ENCODE measurements at places on chromosomes 6 and 20.

GRCh38 chr6:111950661-111951496 is 77.6 kb upstream of the FYN start:
- no peak for DNase-seq

- DNase-seq, result no peak
Measured at GRCh38 chr6:161094955-161095354, 103.4 kb downstream of the MAP3K4 start.

- no peak for DNase-seq
Measured at GRCh38 chr20:36908603-36909002, 32.7 kb downstream of the TLDC2 start.

- DNase-seq, result no peak
Measured at GRCh38 chr6:40194447-40195170, 260.3 kb upstream of the MOCS1 start.

DNA sequence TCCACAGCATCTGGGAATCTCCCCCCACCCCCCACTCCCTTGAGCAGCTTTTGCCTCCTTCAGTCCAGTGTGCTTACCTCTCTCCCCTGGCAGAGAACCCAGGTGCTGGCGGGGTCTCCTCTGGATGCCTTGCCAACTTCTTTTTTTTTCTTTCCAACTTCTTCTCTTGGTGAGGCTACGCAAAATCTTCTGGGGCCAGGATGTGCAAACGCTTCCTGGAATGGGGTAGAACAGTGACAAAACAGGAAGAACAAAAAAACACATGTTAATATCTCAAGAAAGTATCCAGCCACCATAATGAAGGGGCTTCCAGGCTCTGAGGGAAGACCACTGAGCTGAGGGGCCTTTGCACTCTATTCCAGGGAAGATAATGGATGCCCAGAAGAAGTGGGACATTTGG is 53.9 kb upstream of the DDR1 start:
- no peak for DNase-seq

DNA sequence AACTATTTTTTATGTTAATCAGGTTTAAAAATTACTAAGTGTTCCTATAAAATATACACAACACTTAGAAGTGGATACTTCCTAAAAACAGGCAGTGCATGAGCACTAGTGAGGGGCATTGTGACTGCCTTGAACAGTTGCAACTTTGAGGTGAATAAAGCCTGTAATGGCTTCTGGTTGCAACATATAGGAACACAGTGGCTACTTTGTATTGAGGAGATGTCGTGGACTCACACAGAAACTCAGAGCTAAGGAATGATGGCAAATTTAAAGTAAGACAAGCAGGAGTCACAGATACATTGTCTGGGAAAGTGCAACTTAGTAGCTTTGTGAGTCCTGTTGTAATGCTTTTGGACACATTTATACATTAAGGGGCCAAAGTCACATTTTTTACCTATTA is 861 bp upstream of the HLA-A start:
- DNase-seq, result no peak

- no peak for DNase-seq
Measured at GRCh38 chr20:38726804-38727606, 2.7 kb downstream of the SLC32A1 start.

GRCh38 chr6:119161438-119161837 is 83.0 kb upstream of the FAM184A start:
- no peak for DNase-seq

- DNase-seq, result no peak
Measured at GRCh38 chr6:53931086-53931485, 136.3 kb downstream of the LRRC1 start.

DNA sequence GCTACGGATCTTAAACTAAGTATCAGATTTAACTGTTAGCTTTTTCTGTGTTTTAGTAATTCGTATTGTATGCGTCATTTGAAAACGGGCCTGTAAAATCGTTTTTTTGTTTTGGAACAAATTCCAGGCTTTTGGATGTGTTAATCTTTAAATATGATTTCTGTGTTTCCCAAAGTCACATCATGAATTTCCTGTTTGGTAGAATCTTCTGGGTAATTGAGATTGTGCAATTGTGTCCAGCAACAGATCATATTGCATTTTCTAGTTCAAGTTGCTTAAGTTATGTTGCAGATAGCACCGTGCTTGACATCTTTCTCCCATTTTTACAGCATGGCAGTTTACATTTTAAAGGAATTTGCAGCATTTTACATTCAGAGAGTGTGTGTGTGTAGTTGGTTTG is 1.9 kb downstream of the MAPK14 start:
- DNase-seq, result no peak

GRCh38 chr20:3240776-3241363 is 1.9 kb upstream of the SLC4A11 start:
- no peak for DNase-seq

- no peak for DNase-seq
Measured at GRCh38 chr6:47267301-47267700, 42.4 kb downstream of the TNFRSF21 start.

GRCh38 chr6:834190-834589 is 141.3 kb upstream of the EXOC2 start:
- DNase-seq, result no peak

DNA sequence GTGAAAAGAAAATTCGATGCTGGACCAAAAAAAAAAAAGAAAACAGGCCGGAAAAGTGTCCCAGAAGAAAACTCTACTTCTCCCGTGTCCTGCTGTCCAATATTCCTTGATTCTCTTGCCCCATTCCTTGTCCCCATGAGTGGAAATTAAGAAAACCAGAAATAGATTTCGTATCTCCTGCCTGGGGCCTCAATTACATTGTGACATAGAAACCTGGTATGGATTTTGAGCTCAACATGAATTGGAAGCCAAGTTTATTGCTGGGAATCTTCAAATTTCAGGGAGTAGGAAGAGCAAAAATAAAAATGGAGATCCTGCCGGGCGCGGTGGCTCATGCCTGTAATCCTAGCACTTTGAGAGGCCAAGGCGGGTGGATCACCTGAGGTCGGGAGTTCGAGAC is 11.9 kb downstream of the ISM1 start:
- DNase-seq, result no peak

GRCh38 chr20:33839591-33839990 is 28.4 kb downstream of the CHMP4B start:
- no peak for DNase-seq

DNA sequence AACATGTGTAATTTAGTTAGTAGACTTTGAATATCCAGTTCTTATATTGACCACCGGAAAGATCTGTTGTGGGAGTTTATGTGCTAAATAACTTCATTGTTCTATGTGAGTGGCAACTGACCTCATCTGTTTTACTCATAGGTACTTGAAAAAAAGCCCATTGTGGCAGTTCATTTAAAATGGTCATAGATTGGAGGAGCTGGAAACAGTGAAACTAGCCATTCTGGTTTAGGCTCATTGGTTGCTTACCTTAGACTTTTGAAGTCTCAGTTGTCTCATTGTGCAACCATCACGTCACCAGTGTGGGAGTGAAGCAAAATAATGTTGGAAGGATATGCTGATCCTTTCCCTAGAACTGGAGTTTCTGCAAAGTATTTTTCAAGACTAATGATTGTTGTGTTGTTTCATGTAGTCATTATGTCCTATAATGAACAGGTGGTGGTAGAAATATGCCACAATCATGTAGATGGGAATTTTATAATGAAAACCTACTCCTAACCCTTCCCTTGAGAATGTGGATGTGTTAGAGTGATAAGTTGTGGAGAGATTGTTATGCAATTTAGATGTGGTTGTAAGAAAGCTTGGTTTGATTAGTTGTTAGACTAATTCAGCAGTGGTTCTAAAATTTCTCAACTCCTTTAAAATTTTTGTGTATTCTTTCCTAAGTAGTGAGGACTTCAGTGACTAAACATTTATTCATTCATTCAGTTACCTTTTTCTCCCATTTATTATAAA is 18.3 kb downstream of the DSP start:
- DNase-seq, result no peak

DNA sequence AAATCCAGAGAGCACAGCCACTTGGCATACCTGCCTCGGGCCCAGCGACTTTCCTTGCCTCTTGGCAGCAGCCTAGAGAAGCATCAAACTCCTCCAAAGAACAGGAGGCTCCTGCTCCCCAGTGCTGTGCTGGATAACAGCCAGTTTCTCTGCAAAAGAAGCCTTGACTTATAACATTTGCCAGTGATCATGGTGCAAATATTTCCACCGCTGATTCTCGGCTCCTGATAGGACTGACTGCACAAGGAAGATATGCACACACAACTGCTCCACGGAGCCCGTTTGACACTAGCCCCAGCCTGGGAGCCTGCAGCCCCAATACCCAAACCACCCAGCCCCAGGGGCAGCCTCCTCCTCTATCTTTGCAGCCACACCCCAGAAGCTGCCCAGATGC is 17.5 kb downstream of the ACSS1 start:
- no peak for DNase-seq

- DNase-seq, result peak; percentile 18
Measured at GRCh38 chr20:43955062-43955749, 40.6 kb downstream of the TOX2 start.

- DNase-seq, result no peak
Measured at GRCh38 chr6:131029626-131030297, 33.3 kb downstream of the EPB41L2 start.

- no peak for DNase-seq
Measured at GRCh38 chr6:136427378-136427717, 122.9 kb downstream of the MAP7 start.

DNA sequence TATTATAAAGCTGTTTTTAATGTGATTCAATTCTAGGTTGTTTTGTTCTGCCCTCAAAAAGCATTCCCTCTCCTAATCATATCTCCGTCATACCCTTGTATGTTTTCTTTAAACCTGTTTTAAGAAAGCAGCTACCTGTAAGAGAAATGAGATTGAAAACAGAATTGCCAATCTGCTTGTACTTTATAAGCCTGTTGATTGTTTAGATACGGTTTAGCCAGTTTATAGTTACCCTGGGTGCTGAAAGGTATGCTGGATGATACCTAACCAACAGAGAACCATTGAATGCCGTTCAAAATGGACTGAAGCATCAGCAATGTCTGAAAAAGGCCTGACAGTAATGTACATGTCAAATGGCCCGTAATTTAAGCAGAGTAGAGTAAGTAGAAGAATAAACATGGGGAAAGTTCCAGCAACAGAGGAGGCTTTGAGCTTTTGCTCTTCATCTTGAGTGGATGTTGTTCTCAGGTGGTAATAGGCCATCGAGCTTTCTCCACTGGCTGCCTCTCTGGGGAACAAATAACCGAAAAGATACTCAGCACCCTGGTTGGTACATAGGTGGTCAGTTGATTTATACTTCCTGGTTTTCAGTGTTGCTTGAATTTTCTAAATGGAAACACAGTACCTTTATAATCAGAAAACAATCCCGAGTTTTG is 27.5 kb downstream of the PTPN1 start:
- no peak for DNase-seq

- DNase-seq, result no peak
Measured at GRCh38 chr6:104771258-104771832, 88.4 kb downstream of the HACE1 start.

GRCh38 chr6:52616059-52616690 is 39.3 kb upstream of the TRAM2 start:
- no peak for DNase-seq

- DNase-seq, result no peak
Measured at GRCh38 chr6:141153563-141153962, 979.2 kb upstream of the GJE1 start.

DNA sequence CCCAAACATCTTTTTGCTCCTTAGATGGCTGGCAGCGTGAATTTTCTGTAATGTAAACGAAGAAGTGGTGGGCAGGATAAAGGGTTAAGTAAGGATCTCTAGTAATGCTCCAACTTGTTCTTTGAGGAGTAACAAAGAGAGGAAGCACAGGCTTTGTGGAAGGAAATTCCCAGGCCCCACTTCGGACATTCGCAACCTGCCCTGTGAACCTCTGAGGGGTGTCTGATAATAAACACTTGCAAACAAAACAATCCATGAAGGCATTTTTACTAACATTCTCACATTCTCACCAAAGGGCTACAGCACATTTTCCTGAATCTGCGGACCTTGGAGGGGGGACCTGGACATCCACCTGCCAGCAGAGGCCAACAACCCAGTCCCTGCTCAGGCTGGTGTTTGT is 25.8 kb upstream of the ADGRF5 start:
- no peak for DNase-seq

DNA sequence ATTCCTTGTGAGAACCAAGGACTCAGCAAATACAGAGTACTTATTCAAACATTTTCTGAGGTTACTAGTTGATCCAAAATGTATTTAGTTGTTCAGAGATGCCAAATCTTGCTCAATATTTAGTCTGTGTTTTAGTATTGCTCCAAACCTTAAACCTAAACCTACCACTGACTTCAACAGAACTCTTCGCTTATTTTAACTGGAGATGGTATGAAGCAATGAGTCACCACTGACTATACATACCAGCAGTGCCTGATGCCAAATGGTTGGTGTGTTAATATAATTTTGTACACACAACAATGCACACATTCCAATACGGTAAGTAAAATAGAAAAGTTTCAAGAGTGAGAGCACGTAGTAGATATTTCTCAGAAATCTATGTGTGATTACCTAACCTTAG is 1.9 kb upstream of the SPTLC3 start:
- DNase-seq, result no peak

DNA sequence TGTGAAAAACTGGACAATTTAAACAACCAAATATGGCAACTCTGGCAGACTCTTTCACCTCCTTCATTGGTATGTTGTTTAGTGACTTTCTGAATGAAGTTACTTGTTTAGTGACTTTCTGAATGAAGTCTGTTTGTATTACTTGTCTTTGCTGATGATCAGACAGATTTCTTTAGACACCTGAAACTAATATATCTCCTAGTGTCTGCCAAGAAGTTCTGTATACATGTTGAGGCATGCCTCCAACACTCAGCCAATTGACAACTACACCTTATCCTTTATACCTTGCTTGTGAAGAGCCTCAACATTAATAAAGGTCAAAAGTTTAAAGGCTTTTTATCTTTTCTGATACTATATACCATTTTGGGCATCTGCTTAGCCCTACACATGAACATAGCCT is 725.4 kb upstream of the EPHA7 start:
- no peak for DNase-seq

GRCh38 chr20:63072991-63073737 is 66.4 kb upstream of the BHLHE23 start:
- DNase-seq, result no peak

DNA sequence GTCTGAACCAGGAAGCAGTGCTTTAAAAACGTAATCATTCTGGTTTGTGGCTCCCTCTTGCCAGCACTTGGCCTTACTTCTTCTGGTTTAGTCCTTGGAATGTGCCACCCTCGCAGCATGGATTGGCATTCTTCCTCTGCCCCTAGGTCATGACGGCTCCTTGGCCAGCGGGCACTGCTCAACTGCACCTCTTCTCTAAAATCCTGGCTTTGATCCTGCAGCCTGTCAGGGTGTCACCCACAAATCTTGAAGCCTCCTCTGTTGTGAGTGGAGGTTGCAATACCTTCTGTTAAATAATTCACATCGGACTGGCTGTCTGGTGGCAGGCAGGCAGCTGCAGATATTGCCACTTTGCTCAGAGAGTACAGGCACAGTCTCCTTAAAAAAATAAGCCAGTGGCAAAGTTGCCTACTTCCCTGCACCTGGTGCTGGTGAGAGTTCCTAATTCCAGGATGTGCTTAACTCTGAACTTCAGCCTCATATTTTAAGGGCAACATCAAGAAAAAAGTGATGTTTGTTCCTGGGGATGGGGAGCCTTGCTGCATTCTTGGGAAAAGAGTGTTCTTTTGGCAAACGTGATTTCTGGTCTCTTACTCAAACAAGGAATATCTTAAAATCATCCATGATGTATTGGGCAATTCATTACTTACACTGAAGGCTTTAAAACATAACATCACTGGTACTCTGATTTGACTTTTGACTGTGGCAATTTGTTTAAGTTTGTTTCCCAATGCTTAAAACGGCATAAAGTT is 179.8 kb downstream of the FOXA2 start:
- no peak for DNase-seq

Measured in thoracic aorta (tissue), 2 donors.